Esophagus squamous epithelium (tissue), 5 donors: ENCODE measurements at places on chromosomes 12 and 14.

DNA sequence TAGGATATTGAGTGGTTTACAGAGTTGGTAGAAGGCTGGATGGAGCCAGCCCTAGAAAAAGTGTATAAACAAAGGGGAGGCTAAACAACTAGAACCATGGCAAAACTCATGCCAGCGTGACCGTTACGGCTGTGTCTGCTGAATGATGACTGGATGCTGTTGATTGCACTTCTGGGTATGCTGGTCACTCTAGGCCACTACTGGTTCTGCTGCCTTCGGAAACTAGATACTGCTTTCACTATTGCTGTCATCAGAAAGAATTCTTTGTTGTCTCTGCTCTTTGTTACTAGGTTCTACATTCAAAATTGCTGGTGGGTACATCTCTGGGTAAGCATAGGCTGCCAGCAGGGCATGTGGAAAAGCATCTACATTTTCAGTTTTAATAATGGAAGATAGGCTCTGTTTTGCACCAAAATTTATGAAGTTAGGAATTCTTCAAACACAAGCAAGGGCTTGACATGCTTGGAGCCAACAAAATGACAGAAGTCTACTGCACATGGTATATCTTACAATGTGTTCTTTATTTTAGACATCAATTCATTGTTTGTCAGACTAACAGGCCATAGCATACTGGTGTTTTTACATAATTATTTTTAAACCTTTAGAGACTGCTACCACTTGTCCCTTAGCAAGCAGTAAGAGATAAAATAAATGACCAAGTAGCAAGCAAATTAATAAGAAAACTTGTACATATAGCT is 15.4 kb downstream of the MON2 start:
- DNase-seq, result no peak

- no peak for DNase-seq
Observed at GRCh38 chr12:24814379-24815113, 134.4 kb downstream of the BCAT1 start.

GRCh38 chr14:54796961-54797360 is 105.7 kb downstream of the GCH1 start:
- no peak for DNase-seq

- DNase-seq, result no peak
Observed at GRCh38 chr12:77685901-77686300, 144.8 kb upstream of the NAV3 start.

GRCh38 chr12:20132818-20133217 is 235.5 kb upstream of the PDE3A start:
- no peak for DNase-seq

DNA sequence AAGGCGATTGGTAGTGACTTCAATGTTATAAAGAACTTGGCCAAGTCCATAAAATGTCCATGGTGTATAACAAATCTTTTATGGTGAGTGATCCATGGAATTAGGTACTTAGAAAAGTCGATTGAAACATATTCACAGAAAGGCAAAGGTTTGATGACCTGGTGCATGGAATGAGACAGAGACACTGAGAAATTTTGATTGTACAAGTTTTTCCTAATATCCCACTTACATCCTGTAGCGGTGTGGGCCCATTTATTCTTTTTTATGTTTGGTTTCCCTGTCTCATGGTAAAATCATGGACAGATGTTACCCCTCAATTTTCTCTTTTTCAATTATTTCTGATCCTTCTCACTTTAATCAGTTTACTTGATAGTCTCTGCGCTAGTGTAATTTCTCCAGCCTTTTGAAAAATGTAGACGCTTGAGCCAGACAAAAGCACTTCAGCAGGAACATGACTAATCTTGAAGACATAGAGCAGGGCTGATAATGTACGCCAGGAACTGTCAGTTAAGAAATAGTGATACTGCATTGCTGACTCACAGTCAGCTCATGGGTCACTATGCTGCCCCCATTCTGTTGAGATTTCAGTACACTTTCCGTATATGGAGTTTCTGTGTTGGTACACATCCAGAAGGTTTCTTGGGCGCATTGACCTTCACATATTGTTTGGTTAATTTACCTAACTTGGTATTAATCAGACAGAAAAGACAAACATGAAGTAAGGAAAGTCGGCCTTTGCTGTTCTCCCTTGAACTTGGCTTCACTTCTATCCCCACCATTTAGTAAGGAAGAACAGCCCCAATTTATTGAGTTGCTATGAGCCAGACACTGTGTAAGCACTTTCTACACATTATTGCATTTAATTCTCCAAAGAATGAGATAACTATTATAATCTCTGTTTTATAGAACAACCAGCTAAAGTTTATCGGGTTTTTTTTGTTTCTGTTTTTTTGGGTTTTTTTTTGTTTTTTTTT is 841.7 kb downstream of the DIO2 start:
- no peak for DNase-seq

- no peak for DNase-seq
Observed at GRCh38 chr12:113855998-113856397, 110.1 kb downstream of the RBM19 start.

DNA sequence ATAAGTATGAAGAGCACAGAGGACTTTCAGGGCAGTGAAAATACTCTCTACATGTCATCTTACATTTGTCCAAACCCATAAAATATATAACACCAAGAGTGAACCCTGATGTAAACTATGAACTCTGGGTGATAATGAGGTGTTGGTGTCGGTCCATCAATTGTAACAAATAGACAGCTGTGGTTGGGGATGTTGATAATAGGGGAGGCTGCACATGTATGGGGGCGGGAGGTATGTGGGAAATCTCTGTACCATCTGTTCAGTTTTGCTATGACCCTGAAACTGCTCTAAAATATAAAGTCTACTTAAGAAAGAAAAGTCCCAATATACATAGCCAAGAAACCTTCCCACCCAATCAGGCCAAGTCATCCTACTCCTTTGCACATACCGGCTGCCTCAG is 88.5 kb downstream of the GPR135 start:
- no peak for DNase-seq

DNA sequence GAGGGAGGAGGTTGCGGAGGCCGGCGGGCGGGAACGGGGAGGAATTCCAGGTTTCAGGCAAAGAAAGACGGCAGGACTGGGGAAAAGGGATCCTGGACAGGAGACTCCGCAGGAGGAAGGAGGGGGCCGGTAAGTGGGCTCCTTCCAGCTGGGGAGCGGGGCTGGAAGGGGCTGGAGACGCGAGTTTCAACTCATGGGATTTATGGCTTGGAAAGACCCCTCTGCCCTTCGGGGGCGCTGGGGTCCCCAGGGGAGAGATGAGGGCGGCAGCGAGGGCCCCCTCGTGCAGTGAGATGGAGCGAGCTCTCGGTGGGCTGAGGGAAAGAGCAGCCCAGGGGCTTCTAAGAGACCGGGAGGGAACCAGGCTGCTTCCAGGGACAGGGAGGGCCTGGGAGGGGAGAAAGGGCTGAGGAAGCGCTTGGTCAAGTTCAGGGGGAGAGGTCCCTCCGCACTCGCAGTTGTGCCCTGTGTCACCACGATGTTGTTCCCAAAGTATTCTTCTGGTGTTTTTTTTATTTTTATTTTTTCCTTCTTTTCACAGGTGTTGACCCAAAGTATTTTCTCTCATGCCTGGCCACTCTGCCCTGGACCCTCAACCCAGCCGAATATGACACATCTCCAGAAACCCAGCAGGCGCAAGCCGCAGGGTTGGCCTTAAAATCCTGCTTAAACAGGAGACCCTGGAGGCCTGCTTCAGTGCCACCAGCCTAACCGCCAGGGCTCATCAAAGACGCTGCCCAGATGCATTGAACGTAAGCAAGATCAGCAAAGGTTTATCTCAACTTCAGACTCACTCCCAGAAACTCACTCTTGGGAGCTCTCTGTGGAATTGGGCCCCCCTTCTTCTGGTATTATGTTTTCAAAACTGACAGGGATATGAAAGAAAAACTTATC is 16.1 kb downstream of the TNFAIP2 start:
- no peak for DNase-seq

DNA sequence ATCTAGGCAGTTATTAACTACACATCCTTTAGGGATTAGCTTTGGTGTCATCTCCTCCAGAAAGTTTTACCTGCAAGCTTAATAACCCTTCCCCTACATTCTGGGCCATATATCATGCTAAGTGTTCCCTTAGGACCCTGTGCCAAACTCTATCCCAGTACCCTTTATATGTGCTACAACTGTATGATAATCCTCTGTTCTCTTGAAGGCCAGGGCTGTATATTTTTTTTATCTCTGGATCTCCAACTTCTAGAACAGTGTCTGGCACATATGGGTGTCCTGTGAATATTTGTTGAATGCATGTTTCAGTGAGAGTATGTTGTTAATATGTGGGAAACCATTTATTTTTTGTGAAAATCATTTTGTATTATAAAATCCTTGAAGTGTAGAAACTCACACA is 106.7 kb downstream of the PPM1A start:
- no peak for DNase-seq

DNA sequence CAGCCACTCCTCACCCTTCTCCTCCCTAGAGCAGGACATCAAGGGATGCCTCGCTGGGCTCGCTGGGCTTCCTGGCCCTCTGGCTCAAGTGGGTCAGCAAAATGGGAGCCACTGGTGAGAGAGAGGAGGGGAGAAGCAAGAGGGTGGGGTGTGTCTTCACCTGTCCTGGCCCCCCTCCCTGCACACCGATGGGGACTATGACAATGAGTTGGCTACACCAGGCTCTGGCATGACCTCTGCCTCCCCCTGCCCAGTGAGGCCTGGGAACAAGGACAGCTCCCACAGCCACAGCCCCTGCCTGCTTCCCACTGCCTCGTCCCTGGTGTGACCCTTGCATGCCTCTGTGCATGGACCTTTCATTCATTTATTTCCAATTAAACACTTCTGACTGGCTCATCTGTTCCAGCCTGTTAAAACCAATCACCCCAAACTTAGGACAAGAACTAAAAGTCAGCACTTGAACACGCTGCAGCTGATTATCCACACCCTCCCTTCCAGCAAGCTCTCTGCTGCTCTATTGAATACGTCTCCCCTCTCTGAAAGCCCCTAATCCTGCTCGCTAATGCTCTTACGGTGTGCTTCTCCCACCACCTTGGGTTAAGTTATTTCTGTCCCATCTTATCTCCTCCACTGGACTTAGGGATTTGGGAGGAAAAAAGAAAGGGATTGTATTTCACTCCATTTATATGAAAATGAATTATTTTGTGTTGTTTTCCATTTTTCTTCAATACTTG is 5.8 kb upstream of the PPP2R5C start:
- DNase-seq, result no peak

DNA sequence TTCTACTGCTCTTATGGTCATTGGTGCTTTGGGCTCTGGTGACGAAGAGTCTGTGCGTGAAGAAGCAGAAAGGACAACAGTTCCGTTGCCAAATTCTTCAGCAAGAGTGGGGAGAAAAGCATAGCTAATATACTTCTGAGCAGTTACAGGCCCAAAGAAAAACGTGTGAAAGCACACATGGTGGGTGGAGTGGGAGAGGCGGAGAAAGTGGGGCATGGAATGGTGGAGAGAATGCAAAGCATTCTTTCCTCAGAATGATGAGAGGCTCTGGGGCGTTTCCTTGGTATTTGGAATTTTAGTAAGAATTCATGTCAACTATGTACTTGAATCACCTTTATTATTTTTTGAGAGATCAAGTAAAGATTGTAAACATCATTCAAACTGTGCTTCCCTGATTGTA is 396.1 kb downstream of the NAV3 start:
- no peak for DNase-seq

GRCh38 chr12:22802883-22803630 is 178.1 kb downstream of the ETNK1 start:
- no peak for DNase-seq

GRCh38 chr12:113587720-113588119 is 116.0 kb upstream of the LHX5 start:
- DNase-seq, result no peak

GRCh38 chr12:91382081-91382543 is 199.5 kb upstream of the DCN start:
- no peak for DNase-seq

- DNase-seq, result no peak
Observed at GRCh38 chr12:109822951-109823411, 10.2 kb downstream of the TRPV4 start.

- DNase-seq, result no peak
Observed at GRCh38 chr12:19553175-19553574, 113.9 kb downstream of the AEBP2 start.

DNA sequence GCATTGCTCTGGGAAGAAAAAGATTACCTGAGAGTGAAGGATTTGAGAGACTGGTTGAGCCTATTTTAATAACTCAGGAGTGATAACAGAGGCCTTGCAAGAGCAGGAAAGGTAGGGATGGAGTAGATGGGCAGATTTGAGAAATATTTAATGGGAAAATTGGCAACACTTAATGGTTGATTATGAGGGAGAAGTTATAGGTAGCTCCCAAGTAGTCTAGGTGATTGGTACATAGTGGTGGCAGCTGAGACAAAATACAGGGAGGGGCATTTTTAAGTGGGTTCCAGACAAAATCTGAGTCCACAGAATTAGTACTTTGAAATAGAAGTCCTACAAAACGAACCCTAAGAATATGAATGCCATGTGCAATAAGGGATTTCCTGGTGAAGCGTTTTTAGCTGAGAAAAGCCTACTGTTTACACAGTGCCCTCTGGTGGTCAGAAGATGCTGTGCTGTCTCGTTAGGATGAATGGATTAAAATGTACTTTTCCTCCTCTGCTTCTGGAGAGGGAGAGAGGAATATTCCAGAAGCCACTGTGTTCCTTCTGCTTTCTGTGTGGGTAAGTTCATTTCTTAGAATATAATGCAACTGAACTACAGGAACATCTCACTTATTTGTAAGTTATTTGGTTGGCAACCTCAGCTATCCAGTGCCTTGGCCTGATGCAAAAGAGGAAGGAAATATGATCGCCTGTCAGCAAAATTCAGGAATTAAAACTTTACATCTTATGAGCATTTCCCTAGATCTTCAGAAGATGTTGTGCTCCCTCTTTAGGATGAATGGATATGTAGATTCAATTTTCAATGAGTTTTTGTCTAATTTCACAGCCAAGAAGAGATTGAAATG is 6.5 kb downstream of the ZBTB1 start:
- no peak for DNase-seq

DNA sequence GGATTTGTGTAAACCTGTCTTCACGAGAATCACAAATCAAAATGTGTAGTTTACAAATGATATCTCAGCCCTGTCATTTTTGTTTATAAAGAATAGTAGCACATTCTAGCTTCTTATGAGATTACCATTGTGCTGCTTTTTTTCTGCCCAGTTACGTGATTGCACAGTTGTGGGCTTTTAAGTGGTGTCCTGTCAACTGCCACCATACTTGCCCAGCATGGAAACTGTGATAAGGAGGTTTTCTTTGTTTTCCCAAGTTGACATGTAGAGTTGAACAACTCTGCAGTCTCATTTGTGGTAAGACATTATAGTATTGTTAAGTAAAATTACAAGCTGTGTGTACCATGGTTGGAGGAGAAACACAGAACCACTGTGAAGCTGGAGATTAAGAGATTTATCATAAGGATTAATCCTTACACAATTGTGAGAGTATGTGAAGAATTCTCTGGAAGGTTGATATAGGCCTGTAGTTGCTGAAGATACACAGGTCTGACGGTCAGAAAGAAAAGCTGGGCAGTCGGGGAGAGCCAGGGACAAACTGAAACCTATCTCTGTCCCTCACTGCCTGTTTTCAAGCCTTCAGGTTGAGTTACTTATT is 12.2 kb downstream of the CHURC1 start:
- DNase-seq, result no peak
